Smooth muscle cell of trachea (primary cell): ENCODE measurements at places on chromosomes 7 and 10. TPM values are rescaled to one million over a fixed set of nuclear protein-coding genes. Genes with fewer than 3 reads are reported as not detected.

NPSR1 gene
- total RNA-seq: not detected in 2 replicates

ABCF2 gene
- 64.7 and 65.2 TPM in 2 replicates for total RNA-seq

PDZD7 gene
- total RNA-seq: 1.6 and 2.5 TPM in 2 replicates

CBLL1 gene
- 19.2 and 22.4 TPM in 2 replicates for total RNA-seq

PPP1R3C gene
- 65.9 and 200 TPM in 2 replicates for total RNA-seq

SLC16A12 gene
- total RNA-seq: under 0.01 and 0.17 TPM in 2 replicates
